ENCODE measurements at places on chromosomes 7 and 10.

GRCh38 chr7:113159746-113160339 lies 41.5 kb upstream of the SMIM30 start:
- no peak for DNase-seq

GRCh38 chr10:95500649-95501048 lies 60.5 kb downstream of the SORBS1 start:
- no peak for DNase-seq

- no peak for DNase-seq
Observed at GRCh38 chr10:125691160-125691981, 8.4 kb upstream of the TEX36 start.

DNA sequence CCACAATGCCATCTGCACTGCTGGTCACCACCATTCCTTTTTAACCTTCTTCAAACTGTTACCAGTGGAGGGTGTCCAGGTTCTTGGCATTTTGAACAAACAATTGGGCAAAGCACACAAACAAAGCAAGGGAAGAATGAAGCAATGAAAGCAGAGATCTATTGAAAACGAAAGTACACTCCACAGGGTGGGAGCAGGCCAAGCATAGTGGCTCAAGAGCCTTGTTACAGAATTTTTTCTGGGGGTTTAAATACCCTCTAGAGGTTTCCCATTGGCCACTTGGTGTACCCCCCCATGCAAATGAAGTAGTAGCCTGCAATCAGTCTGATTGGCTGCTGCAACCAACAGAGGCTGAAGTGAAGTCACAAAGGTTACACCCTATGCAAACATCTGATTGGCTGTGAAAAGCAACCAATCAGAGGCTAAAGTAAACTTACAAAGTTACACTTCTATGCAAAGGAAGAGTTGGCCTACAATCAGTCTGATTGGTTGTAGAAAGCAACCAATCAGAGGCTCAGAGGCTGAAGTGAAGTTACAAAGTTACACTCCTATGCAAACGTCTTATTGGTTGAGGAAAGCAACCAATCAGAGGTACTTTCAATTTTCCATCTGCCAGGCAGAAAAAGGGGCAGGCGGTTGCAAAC lies 103.2 kb upstream of the WAC start:
- DNase-seq = no peak

DNA sequence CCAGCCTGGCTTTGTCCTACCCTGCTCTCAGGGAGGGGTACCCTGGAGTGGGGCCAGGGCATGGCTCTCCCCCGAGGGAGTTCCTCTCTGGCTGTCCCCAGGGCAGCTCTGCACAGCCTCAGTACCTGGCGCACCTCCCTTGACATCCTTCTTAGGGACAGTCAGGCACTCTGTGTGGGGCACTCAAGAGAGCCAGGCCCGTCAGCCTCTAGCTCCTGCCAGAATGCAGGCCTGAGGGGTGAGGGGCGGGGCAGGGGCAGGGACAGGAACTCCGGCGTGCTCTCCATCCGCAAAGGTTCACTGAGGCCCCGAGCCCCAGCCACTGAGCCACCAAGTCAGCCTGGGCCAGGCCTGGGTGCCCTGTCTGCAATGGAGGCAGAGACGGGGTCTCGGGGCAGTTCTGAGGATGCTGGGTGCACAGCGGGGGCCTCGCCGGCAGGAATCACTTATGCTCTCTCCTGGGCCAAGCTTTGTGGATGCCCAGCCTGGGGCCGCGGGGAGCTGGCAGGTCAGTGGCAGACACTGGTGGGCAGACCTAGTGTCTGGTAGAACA lies 10.1 kb downstream of the LIMK1 start:
- DNase-seq = no peak

GRCh38 chr7:42235741-42236161 lies 1.3 kb downstream of the GLI3 start:
- DNase-seq = no peak

DNA sequence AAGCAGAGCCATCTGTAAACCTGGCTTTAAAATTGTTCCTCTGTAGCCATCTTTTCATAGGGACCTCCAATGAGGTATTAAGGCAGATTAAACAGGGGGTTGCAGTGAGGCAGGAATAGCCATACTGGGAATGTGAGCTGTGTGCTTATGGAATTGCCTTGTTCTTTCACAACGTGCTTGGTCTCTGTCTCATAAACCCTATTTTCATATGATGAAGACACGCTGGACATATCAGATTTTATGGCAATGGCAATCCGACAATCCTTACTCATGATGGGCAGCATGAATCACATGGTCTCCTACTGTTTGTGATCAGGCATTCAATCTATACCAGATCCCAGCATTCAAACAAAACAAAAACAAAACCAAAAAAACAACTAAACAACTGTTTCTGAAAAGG lies 418.9 kb upstream of the NRP1 start:
- DNase-seq = no peak

GRCh38 chr7:103699032-103699431 lies 253.0 kb upstream of the SLC26A5 start:
- no peak for DNase-seq

DNA sequence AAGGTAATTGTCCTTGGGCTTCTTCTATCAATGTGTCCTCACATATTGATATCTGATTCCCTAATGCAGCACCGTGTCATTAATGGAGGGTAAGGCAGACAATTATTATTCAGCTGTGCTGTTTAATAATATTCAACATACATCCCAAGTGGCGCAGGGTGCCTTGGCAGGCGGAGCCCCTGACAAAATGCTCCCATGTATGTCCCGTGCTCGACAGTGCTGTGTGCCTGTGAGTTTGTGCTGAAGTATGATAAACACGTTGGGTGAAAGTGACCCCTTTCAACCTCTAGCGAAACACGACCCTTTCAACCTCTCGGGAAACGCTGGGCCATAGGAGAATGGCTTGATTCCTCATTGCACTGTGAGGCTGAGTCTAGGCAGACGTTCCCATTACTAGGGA lies 31.3 kb downstream of the PFKP start:
- DNase-seq = no peak

- no peak for DNase-seq
Observed at GRCh38 chr7:98562381-98562823, 54.7 kb upstream of the NPTX2 start.

DNA sequence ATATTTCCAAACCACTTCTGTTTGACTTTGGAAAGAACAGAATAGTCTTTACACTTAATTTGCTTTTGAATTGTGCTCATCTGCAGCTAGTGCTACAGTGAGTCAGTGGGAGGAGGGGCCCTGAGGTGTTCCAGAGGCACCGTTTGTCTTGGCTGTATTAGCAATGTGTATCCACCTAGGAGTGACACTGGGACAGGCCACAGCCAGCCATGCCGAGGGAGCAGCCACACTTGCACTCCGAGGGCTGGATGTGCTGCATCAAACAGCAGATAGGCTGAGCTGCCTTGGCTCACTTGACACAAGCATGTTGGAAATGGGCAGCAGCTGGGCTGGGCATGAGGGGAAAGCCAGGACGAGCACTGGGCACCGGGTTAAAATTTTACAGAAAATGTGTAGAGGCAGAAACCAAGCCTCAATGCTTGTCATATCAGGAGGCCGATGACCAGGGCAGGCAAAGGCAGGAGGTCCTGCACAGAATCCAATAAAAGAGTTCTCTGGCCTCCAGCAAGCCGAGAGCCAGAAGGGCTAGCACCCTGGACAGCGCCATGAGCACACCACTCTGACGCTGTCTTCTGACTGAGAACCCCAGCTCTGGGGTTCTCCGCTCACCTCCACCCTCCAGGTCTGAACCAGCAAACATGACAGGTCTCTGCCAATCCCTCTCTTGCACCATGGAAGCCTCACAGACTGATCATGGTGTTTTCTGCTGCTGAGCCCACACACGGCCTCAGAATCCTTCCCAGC lies 163.3 kb downstream of the GRID1 start:
- no peak for DNase-seq

GRCh38 chr10:79266543-79267312 lies 80.5 kb upstream of the PPIF start:
- no peak for DNase-seq

GRCh38 chr10:127561647-127562046 lies 12.5 kb downstream of the NPS start:
- DNase-seq = no peak

DNA sequence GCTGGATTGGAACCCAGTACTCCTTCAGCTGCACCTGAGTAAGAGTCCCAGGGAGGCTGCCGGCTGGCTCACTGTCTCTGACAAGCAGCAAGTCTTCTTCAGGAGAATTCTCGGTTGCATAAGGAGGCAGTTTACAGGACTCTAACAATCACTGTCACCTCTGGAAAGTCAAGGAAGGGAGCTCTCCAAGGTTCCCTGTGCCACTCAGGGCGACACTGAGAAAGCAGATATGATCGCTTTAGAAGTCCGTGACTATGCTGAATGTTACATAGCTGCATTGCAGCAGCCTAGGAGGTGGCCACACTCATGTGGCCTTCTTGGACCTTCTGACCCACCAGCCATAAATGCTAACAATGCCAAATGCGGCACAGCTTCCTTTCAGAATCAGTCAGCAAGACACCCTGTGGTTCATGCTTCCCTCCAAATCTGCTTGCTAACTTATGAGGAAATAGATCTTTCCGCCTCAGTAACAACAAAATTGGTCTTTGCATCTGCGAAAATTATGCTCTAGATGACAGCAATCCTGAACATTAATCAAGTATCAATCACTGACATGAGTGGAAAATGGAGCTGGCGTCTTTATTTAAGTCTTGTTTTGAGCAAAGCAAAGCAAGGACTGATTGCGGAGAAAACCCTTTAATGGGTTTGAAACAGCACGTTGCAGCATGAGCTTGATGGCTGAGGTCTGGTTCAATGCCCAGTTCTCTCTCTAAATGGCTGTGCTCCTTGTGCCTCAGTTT lies 132.9 kb downstream of the ATXN7L1 start:
- no peak for DNase-seq

DNA sequence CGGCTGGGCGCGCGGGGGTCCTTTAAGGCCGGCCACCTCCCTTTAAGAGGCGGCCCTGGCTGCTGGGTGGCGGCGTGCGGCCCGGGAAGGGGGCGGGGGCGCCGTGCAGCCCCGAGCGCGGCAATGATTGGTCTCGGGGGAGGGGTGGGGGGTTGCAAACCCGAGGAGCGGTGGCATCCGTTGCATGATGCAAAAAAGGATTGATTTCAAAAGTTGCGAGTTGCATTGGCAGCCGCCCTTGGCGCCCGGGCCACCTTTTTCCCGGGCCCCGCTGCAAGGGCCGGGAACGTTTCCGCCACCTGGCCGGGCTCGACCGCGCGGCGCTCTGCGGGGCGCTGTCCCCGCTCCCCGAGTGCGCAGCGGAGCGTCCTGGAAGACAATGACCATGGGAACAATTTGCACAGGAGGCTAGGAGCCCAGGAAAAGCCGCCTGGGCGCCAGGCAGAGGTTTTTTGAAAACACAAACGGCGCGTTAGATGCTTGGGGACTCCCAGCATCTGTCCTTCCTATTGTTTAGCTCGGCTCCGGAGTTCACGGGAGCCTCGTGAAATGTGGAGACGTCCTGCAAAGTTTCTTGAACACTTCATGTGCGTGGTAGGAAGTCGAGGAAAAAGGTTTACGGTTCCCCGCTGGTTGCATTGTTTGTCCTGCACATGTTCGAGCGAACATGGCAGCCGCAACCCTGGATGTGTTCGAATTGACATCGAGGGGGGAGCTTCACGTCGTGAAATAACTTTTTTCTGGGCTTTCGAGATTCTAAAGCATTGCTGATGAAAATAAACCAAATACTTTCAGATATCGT lies at the start of gene SEPHS1:
SEPHS1 (minus strand) TSS at position 78 of the 802 bp plus-strand sequence. CDS start 3,343 bp downstream, outside the sequence.
- peak; percentile 69 for DNase-seq

DNA sequence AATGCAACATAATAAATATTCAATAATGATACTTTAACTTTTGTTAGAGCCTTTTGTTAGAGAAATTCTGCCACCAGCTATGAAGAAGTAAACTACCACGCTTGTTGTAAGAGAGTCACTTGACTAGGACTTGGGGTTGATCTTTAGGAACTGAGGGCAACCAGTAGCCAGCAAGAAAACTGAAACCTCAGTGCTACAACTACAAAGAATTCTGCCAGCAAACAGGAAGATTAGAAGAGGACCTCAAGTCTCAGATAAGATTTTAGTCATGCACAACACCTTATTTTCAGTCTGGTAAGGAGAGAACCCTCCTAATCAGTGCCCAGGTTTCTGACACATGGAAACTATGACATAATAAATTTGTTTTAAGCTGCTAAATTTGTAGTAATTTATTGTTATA lies 498.3 kb upstream of the STEAP1 start:
- DNase-seq = no peak

- DNase-seq = no peak
Observed at GRCh38 chr10:76124280-76124679, 692.9 kb downstream of the LRMDA start.

GRCh38 chr10:67772894-67773511 lies 65.0 kb downstream of the DNAJC12 start:
- DNase-seq = no peak

DNA sequence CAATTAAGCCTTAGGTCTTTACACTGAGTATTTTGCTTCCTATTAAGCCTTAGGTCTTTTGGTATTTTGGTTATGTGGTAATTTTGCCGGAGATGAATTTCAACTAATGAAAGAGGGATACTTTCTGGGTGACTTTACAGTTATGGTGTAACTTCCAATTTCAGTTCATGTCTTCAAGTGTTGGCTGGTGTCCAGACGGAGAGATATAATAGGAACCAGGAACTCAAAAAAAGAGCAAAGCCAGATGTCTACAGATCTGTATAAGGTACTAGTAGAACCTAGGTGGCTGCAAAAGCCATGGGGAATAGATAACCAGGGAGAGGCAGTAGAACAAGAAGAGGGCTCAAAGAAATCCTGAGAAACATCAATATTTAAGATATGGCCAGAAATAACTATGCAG lies 12.3 kb downstream of the ERCC6 start:
- no peak for DNase-seq

GRCh38 chr10:130727766-130728490 lies 583.6 kb downstream of the TCERG1L start:
- DNase-seq = no peak

- no peak for DNase-seq
Observed at GRCh38 chr7:33554576-33554975, 350.8 kb upstream of the BMPER start.

GRCh38 chr7:158120316-158120715 lies 467.3 kb downstream of the PTPRN2 start:
- no peak for DNase-seq

GRCh38 chr7:38973760-38974159 lies 3.9 kb upstream of the POU6F2 start:
- no peak for DNase-seq

DNA sequence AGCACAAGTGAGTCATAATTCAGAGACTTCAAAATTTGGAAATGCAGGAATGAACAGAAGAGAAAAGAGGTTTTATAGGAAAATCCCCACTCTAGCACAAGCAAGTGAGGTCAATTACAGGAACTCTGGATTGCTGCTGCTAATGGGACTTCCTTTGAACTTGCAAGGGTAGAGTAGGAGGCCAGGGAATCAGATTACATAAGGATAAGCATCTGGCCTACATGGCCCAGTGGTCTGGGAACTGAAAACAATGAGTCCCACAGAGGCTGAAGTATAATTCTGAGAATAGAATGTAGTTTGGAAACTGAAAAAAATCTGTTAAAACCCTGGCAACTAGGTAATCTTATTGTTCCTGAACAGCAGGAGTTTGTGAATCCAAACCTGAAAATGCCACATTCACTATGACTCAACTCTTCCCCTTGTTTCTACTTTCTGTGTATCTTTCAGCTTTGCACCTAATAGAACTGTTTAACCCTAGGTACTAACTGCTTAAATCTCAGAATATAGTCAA lies 66.5 kb downstream of the CTNNA3 start:
- DNase-seq = no peak

Measured in stimulated activated CD4-positive, alpha-beta T cell treated with anti-CD3 and anti-CD28 coated beads, Interleukin-4, amount 100 ng/mL, for 48 hours (primary cell).